ENCODE measurements at places on chromosomes 5 and 9. TPM values are rescaled to one million over a fixed set of nuclear protein-coding genes. Genes with fewer than 3 reads are reported as not detected.

NR2F1 gene
- polyA plus RNA-seq = not detected

GBGT1 gene
- not detected for polyA plus RNA-seq

IL13 gene
- not detected for polyA plus RNA-seq

DNA sequence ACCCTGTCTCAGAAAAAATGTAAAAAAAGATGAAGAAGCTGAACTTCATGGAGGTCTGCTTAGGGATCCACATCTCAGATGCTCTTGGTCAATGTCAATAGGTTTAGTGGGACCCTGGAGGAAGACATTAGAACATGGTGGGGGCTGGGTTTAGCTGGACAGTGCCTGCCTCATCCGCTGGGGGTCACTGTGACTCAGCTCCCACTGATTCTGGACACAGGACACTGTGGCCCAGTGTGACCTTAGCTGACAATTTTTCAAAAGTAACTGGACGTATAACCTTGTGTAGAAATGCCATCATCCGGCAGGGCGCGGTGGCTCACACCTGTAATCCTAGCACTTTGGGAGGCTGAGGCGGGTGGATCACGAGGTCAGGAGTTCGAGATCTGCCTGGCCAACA lies 7.3 kb upstream of the HNRNPAB start:
- DNase-seq = no peak

GRCh38 chr5:149453618-149454415 lies 74.7 kb upstream of the IL17B start:
- DNase-seq = no peak

All from CD8-positive, alpha-beta memory T cell (primary cell).